ENCODE measurements at places on chromosomes 16 and 17.

DNA sequence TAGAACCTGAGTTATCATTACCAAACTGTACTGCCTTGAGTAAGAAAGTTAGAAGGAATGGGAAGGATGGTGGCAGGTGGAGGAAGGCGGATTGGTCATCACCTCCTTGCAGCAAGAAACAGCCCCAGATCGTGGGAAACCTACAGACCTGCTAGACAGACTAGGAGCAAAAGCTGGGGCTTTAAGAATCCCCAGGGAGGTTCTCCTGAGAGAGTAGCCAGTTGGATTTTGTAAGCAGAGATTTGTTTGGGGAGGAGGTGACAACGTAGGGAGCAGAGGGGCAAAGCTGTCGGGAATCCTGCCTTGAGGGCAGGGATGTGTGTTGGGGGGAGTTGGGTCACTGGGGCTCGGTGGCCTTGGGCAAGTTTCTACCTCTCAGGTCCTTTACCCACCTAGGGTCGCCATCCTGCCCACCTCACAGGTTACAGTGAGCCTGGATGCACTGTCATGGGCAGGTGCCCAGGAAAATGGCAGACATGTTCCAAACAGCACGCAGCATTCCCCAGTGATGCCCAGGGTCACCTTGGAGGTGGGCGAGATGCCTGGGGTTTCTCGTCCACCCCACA is 49.2 kb upstream of the STH start:
- no peak for DNase-seq

GRCh38 chr17:19247473-19247872 is 10.3 kb downstream of the EPN2 start:
- DNase-seq = no peak

GRCh38 chr16:83023640-83024039 is 396.9 kb downstream of the CDH13 start:
- DNase-seq = no peak

DNA sequence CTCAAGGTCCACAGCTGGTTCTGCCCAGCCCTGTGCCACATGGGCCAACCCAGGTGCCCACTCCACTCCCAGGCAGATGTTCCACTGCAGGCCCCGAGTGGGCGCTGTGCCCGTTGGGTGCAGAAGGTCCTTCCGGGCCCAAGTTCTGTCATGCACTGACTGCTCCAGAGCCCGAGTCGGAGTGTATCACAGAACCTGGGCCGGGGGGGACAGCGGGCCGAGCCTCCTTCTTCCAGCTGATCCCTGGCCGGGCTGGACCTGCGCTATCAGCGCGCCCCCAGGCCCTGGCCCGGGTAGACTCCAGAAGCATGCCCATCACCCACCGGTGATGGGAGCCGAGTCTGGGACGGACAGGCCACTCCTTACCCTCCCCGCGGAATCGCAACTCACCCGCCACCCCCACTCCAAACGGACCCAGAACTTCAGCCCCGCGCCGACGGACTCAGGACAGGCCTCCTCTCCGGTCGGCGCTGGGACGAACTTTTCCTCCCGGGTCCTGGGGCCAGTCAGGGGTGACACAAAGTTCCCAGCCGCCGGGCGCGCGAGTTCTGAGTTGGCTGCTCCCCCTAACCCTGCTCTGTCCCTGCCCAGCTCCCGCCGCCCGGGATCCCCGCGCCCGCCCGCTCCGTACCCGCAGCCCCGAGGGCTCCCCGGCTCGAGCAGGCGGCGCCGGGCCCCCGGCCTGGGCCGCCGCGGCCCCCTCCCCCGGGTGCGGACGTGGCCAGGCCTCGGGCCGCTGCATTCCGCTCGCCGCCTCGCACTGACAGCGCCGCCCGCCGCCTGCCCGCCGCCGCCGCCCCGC is at the start of gene COPZ2:
Gene COPZ2, minus strand, starts transcription at position 762 of the 802 bp plus-strand sequence. Its CDS starts 20 bp downstream, at position 742.
- DNase-seq = peak; percentile 81

GRCh38 chr16:27217256-27217655 is 13.9 kb downstream of the KDM8 start:
- DNase-seq = no peak

DNA sequence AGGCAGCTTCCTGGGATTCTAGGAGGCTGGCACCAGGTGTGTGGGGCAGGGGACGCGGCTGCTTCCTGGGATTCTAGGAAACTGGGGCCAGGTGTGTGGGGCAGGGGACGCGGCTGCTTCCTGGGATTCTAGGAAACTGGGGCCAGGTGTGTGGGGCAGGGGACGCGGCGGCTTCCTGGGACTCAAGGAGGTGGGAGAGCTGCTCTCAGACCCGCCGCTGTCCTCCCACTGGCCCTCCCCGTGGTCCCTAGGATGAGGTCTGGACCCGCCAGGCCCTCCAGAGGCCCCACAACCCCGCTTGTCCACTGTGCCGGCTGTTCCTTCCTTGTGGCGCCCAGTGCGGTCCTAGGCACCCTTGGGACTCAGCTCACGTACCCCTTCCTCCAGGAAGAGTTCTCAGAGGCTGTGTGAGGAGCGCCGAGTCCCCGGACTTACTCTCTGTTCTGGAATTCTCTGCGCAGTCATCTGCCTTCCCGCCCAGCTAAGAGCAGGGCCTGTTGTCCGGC is 565 bp downstream of the DPEP1 start:
- no peak for DNase-seq

GRCh38 chr17:42361781-42362186 is 26.5 kb downstream of the STAT3 start:
- DNase-seq = no peak

DNA sequence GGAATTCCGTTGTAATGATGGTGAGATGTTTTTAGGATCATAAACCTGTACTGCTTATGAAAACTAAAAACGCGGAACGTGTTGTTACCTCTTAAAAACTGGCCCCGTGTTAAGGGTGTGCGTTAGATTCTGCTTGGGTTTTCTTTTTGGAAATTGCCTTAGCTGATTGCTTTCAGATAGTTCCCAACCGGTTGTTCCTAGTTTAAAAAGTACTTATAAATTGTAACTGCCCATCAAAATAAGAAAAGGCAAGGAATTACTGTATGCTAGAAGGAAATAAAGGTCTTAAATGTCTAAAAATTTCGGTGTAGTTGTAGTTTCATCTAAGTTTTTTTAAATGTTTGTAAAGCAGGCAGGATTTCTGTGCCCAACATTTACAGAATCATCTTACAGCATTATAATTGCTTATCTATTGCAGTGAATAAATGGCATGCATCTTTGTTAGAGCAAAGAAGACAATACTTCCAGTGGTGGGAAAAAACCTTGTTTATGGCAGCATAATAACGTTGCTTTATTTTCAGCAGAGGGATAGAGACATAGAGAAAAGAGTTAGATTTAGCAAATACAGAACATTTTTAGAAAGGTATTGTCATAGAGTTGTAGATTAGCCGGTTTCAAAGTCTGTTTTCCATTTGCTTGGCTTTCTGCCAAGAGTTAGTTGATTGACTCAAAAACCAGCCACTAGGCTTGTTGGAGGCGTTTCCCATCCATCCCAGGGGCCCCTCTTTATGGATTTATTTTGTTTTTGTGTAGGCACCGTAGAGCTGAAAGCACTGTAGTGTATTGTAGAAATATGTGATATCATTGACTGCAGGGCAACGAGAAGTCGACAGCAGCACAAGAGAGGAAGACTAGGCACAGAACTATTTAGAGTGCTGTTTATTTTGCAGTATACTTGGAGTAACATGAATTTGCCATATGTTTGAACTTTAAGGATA is 1.7 kb downstream of the PPM1D start:
- peak; percentile 61 for DNase-seq

DNA sequence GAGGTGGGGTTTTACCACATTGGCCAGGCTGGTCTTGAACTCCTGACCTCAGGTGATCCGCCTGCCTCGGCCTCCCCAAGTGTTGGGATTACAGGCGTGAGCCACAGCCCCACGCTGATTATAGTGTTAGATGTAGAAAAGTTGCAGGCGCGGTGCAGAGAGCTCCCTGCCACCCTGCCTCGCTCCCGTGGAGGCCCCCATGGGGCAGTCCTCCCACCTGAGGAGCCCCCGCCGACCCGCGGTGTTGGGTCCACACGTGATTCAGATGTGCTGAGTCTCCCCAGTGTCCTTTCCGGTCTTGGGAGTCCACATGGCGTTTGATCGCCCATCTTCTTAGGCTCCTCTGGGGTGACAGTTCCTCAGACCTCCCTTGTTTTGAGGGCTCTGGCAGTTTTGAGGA is 5.2 kb upstream of the RPL13 start:
- no peak for DNase-seq

DNA sequence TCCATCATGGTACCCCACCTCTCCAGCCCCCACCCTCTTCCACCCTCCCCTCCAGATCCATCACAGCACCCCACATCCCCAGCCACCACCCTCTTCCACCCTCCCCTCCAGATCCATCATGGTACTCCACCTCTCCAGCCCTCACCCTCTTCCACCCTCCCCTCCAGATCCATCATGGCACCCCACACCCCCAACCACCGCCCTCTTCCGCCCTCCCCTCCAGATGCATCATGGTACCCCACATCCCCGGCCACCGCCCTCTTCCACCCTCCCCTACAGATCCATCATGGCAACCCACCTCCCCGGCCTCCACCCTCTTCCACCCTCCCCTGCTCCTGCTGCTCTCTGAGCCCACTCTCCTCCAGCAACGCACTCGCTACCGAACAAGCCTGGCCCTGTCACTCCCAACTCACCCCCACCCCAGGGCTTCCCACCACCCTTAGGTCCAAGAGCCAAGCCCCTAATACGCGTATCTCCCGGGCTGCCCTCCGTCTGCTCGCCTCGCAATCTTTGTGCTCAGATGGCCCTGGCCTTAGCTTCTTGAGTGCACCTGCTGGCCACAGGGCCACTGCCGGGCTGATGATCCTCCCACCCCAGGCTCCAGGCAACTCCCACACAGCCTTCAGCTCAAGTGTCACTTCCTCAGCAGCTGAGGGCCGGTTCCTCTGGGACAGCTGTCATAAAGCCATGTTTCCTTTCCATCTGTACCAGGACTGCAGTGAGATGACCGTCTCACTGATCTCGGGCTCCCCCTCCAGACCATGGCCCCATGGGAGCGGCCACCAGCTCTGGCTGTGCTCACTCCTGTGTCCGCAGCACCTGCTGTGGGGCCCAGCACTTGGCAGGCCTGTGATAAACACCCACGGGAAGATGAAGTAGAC is 25.5 kb downstream of the KDM8 start:
- no peak for DNase-seq

DNA sequence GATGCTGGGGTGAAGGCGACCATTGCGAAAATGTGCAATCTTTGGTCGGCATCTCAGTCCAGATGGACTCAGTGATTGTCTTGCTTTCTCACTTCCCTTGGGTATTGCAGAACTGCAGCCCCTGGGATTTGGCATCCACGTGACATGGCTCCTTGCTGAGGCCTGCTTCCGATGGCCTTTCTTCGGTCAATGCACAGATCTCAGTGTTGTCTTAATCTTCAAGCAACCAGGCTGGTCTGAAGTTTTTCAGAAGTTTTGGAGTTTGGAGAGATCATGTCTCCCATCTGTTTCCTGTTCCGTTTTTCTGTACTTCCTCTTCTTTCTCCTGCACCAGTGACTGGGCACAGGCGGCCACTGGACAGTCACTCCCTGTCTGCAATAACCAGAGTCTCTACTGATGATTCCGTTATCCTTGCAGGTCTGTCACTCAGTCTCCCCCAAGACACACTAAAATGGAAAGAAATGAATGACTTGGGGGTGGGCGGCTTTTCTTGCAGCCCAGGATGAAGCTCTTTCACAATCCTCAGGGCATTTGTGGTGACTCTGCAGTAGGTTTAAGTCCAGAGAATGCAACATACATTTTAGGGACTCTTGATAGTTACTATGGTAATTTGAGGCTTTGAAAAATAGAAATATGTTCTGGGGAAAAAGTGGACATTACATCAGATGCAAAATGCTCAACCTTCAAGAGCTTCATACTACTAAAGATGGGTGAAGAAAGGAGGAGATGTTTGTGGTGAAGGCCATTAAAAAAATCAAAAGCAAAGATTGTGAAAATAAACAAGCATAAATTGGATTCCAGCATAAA is 106.3 kb upstream of the ZFHX3 start:
- no peak for DNase-seq

DNA sequence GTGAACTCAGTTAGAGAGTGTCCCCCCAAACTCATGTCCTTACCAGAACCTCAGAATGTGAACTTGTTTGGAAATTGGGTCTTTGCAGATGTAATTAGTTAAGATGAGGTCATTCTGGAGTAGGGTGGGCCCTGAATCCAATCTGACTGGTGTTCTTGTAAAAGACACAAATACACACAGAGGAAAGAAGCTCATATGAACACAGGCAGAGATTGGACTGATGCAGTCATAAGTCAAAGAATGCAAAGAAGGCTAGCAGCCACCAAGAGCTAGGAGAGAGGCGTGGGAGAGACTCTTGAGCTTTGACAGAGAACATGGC is 2.1 kb upstream of the NAGPA start:
- no peak for DNase-seq

GRCh38 chr16:10114409-10114808 is 67.8 kb downstream of the GRIN2A start:
- DNase-seq = no peak

GRCh38 chr17:39364236-39365025 is 37.0 kb downstream of the FBXL20 start:
- DNase-seq = no peak

DNA sequence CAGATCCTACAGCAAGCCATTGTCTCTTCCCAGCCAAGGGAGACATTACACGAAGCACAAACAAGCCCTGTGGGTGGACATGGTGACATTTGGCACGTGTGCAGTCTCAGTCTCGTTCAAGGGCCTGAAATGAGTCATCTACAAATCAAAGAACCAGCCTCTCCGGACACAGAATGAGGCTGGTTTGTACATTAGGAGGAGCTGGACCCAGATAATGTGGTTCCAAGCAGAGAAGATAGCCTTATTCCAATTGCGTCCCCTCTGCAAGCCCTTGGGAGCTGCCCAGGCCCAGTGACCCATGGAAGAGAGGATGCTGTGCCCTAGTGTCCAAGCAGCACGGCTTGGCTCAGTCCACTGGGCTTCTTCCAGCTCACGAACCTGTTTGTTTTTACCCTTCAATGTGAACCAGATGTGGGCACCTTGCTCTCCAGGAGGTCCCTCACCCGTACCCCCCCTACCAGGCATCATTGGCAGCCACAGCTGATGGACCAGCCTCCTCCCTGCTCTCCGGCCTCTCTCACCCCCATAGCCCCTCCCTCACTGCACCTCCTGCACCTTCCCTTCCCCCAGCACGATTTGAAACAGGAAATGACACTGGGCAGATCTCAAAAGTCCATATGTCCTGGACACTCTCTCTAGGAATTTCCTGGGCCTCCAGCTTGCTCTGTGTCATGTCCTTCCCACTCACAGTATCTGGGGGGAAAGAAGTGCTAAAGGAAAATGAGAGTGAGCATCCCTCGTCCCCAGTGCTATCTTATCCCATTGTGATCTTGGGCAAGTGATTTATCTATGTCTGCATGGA is 26.2 kb downstream of the KPNA2 start:
- no peak for DNase-seq

DNA sequence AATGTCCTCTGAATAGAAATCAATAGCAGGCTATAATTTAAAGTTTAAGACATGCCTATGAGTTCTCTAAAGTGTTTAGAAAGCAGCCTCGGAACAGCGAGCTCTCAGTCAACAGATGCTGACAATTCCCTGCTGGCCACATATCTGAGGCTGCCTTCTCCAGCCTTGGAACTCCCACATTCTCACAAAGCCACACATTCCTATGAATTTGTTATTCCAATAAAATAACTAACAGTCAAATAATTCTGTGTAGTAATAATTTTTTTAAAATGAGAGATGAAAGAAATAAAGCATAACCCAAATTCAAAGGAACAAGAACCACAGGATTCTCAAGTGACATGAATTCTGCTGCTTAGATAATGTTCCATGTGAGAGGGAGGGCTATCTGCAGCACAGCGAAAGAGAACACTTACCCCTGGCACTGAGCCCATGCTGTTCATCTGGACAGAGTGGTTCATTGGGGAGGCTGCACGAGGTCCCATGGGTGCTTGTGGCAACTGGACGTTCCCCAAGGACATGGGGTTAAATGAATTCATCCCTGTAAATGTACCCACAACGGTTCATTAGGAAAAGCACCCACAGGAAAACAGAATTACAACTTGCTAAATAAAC is 56.9 kb upstream of the TRAP1 start:
- no peak for DNase-seq

- peak; percentile 59 for DNase-seq
These were observed 1.3 kb downstream of the HNF1B start for GRCh38 chr17:37743612-37743874.

Measured in activated CD8-positive, alpha-beta memory T cell treated with anti-CD3 and anti-CD28 coated beads, Interleukin-2, amount 50 U/mL, for 48 hours (primary cell).